ENCODE measurements at places on chromosomes 4 and X.

DNA sequence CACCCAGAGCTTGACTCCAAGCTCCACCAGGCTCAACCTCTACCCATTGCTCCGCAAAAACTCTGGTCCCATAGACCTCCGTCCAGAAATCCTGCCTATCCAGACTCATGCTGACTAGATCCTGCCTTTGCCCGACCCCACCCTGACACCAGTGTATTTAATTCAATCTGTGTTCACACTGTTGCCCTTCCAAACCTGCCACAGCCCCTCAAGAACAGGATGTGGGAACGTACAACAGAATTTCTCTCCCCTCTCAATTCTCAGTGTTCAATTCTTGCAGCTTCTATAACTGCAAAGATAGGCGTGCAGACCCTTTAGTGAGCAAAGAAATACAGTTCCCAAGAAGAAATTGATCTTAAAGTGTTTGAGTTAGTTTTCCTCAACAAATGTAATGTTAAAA, 154.2 kb upstream of the FRG1 start:
- no peak for DNase-seq

DNA sequence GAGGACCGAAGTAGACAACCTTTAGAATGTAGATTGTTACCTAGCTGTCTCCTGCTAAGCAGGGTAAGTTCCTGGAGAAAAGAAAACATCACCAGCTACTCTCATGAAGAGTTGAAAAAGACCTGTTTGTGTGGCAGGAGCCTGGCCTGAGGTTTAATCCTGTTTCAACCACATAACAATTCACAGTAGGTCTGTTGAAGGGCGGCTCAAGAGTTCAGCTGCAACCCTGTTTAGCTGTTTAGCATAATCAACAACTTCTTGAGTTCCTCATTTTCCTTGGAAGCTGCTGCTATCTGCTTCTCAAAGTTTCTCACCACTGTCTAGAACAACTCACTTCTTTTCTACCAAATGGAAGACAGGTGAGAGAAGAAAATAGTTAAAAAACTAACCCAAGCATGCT, 170.4 kb upstream of the TET2 start:
- no peak for DNase-seq

- no peak for DNase-seq
Observed at GRCh38 chr4:167114416-167114971, 119.8 kb downstream of the SPOCK3 start.

DNA sequence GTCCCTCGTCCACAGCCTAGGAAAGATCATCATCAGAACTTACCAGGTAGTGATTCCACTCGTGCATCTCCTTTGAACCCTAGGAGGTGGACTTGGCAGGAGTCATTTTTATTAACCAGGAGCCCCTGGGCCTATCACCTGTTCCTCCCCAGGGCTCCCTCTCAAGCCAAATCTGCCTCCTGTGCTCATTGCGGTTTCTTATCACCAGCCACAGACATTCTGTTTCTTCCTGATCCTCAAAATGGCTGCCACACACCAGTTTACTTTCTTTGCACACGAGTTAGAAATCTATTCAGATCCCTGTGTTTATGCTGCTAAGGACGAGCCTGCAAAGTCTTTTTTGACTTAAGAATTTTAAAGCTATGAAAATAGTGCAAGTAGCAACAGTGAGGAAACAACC, 354.5 kb upstream of the BOD1L1 start:
- no peak for DNase-seq

DNA sequence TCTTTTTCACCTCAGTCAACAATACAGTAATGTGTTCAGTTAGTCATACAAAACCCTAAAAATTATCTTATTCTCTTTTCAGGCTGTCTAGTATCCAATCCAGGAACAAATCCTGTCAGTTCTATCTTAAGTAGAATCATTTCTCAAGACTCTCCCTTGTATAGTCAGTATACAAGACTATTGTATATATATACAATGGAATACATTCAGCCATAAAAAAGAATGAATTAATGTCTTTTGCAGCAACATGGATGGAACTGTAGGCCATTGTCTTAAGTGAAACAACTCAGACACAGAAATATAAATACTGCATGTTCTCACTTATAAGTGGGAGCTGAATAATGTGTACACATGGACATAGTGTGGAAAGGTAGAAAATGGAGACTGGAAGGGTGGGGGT, 501.2 kb upstream of the ATOH1 start:
- DNase-seq = no peak

GRCh38 chr4:42649870-42650269, 7.0 kb downstream of the ATP8A1 start:
- no peak for DNase-seq

- no peak for DNase-seq
Observed at GRCh38 chr4:148093065-148093464, 349.1 kb downstream of the NR3C2 start.

DNA sequence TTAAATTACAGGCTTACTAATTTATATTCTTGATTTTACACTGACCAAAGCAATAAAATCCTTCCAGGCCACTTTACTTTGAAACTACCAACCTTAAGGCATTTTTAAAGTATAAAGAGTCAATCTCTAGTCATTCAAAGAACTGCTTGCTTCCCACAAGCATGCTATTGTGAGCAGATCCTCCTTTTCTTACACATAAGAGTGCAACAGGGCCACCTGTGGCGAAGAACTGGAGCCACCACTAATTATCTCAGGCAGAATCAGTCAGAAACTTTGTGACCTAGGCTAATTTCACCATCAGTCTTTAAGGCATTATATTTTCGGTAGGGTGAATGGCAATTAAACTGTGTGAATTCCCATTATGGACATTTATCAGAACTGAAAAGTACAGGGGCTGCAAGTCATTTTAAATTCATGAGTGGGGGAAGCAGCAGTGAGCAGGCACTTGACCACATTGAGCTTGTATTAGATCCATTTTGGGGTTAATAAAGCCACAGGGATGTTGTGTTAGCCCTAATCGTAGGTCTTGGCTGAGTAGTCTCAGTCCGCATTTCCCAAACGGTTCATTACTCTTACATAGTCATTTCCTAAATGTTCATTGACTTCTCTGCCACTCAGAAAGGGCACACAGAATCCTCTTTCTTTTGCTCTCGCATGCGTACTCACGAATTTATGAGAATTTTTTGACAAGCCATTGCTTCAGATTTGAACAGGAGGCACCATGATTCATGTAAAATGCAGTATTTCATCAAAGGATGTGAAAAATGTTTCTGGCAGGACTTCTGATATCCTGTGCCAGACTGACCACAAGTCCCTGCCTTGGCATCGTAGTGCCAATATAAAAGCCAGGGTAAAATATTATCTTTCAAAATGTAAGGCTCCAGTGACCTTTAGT, 39.8 kb downstream of the NPY2R start:
- DNase-seq = no peak

DNA sequence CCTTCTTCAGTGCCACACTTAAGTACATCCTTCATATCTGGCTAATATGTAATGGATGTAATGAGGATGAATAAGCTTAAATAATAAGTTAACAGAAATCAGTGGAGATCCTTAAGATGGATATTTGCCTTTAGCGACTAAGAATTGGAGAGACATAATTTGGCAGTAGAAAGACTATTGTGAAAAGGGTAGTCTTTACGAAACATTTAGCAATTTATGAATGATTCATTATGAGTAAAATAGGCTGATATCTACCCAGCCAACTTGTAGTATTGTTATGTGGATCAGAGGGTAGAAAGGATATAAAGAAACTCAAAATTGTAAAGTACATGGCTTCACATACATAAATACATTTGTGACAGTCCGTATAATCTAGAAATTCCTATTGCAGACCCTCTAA, 2371.8 kb downstream of the PCDH7 start:
- DNase-seq = no peak

DNA sequence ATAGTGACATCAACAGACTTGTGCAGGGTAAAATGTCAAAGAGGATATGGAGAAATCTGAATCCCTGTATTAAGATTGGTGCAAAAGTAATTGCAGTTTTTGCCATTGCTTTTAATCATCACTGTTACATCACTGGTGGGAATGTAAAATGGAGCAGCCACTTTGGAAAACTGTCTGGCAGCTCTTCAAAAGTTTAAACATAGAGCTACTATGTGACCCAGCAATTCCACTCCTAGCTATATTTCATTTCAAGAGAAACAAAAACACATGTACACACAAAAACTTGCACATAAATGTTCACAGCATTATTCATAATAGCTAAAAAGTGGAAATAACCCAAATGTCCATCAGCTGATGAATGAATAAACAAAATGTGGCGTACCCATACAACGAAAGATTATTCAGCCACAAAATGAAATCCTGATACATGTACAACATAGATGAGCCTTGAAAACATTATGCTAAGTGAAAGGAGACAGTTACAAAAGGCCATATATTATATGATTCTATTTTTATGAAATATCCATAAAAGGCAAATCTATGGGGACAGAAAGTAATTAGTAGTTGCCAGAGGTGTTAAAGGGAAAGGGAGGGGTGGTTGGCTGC, 106.4 kb downstream of the AMELX start:
- no peak for DNase-seq

GRCh38 chr4:112652216-112652615, 15.3 kb downstream of the LARP7 start:
- DNase-seq = no peak

DNA sequence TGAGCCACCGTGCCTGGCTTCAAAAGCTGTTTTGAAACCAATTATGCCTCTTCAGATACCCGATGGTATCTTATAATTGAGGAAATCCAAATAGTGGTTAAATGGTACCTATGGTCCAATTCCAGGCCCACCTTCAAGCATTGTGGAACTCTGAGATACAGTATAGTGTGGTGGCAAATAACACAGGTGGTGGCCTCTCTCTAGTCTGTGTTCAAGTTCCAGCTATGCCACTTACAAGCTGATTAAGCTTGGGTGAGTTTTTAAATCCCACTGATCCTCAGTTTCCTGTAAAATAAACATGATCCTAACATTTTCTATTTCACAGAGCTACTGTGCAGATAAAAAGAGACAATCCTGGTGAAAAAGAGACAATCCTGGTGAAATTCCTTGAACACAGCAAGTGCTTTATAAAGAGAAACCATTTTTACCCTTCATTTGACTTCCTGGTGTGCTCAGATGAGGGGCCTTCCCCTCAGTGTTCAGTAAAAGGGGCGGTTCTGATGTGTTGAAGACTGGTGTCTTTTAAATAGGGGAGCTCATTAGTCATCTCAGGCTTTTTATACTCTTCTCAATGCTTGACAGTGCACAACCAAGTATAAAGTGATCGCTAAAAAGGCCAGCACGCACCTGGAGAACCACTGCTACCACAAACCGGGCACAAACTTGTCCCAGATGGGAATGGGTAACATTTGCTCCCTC, 30.8 kb upstream of the CD40LG start:
- peak; percentile 22 for DNase-seq

GRCh38 chrX:108361316-108361715, 76.9 kb downstream of the COL4A6 start:
- no peak for DNase-seq

GRCh38 chr4:41991916-41992767, 1.8 kb downstream of the SLC30A9 start:
- DNase-seq = no peak

GRCh38 chr4:138297743-138298405, 55.7 kb upstream of the SLC7A11 start:
- DNase-seq = no peak

DNA sequence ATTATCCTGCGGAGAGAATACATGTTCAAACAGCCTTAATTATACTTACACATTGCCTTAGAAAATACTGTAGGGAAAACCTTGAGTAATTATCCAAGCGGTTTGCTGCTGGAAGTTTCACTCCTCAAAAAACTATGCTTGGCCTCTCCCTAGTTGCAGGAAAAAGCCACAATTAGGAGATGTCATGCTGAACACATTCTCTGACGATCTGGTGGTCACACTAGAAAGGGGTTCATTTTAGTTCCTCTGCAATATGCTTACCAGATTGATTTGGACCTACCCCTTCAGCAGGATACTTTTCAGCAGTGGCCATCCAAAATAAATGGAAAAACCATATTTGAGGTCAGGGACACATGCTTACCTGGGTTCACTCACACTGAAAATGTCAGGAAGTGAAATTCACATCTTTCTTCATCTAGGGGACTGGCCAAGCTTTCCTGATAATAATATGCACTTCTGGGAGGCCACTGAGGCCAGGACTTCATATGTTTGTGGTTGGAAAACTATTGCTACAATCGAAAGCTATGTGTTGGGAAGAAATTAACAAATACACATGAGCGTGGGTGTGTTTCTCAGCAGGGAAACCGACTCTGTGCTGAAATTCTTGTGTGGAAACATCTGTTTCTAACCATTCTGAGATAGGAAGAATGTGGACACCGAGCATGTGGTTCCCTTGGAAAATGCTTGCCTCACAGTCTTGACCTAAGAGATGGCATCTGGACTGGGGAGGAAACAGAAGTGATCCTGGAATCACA, 68.8 kb downstream of the ATXN3L start:
- no peak for DNase-seq

- no peak for DNase-seq
Observed at GRCh38 chr4:8101213-8102075, 57.2 kb downstream of the ABLIM2 start.

- DNase-seq = no peak
Observed at GRCh38 chr4:98803251-98803650, 125.7 kb downstream of the EIF4E start.

GRCh38 chr4:73869130-73870055, at the start of gene CXCL1:
CXCL1 (plus strand) TSS chr4:73869393; CDS start chr4:73869471, 78 bp downstream.
- DNase-seq = no peak

DNA sequence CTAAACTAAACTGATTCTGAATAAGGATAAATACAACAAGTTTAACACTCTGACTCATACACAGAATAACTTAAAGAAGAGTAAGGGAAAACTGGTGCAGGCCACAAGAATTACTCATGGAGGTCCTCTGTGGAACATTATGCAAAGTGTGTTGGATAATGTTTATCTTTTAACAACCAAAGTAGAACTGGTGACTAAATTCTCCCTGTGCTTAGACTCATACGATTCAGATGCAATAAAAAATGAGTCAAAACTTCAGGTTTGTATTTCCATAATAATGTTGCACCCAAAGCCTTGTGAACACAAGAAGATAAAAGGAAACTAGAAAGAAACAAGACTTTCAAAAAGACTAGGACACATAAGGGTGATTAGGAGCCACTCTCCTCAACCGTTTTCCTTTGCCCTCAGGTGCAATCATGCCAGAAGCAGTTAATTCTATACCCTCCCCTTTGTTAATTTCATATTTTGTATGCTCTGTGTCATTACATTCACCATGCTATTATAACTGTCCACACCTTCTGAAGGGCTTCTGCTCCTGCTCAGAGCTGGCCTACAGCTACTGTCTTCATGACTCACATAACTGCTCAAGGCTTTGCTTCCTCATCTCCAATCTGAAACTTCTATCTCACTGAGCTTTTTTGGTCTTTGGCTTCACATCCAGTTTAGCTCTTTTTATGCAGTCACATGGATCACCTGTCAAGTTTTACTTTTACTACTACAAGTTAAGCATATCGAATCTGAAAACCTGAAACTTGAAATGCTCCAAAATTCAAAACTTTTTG, 60.2 kb downstream of the KCNIP4 start:
- no peak for DNase-seq
